ENCODE measurements at places on chromosomes 13 and 19.

- no peak for DNase-seq
These were observed 3.1 kb upstream of the SOHLH2 start for GRCh38 chr13:36217456-36217855.

DNA sequence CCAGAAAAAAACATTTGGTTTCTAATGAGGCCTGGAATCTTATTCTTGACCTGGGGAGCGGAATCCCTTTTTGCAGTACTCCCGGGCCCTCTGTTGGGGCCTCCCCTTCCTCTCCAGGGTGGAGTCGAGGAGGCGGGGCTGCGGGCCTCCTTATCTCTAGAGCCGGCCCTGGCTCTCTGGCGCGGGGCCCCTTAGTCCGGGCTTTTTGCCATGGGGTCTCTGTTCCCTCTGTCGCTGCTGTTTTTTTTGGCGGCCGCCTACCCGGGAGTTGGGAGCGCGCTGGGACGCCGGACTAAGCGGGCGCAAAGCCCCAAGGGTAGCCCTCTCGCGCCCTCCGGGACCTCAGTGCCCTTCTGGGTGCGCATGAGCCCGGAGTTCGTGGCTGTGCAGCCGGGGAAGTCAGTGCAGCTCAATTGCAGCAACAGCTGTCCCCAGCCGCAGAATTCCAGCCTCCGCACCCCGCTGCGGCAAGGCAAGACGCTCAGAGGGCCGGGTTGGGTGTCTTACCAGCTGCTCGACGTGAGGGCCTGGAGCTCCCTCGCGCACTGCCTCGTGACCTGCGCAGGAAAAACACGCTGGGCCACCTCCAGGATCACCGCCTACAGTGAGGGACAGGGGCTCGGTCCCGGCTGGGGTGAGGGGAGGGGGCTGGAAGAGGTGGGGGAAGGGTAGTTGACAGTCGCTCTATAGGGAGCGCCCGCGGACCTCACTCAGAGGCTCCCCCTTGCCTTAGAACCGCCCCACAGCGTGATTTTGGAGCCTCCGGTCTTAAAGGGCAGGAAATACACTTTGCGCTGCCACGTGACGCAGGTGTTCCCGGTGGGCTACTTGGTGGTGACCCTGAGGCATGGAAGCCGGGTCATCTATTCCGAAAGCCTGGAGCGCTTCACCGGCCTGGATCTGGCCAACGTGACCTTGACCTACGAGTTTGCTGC lies at the start of gene ICAM4:
Gene ICAM4 (plus strand): TSS at position 153 of the 935 bp plus-strand sequence. CDS start 58 bp downstream, at position 211.
- peak; percentile 26 for DNase-seq

DNA sequence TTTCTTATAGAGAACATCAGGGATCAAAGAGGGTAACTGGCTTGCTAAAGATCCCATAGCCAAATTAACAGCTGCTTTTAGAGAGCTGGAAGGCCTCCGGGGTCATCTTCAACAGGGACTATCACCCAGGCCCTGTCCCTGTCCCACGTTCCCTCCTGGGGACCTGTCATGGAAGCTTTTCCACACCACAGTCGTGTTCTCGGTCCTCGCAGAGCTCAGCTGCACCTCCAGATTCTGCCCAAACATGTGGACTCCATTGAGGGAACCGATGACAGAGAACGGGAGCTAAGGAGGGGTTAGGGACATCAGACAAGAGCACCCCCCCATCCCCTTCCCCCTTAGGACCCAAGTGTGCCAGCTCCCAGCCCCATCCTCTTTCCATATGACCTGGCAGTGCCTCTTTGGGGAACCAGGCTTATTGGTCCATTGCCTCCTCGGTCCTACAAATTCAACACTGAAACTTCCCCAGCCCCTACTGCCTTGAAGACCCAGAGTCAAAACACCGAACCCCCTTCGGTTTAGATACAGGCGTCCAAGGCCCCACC lies 568 bp downstream of the FUZ start:
- DNase-seq: no peak

- peak; percentile 81 for DNase-seq
These were observed 7.8 kb downstream of the ACTN4 start for GRCh38 chr19:38655148-38655824.

Data from ELR (cell line).